Airway epithelial cell (primary cell): ENCODE measurements at places on chromosomes 4 and X. TPM values are rescaled to one million over a fixed set of nuclear protein-coding genes. Genes with fewer than 3 reads are reported as not detected.

Gene ARHGAP10
- total RNA-seq = 9.8 and 10.0 TPM in 2 replicates

Gene SSX4B
- total RNA-seq = not detected in 2 replicates

Gene FAM199X
- 14.5 and 18.4 TPM in 2 replicates for total RNA-seq

Gene SYTL4
- total RNA-seq = 1.5 and 3.5 TPM in 2 replicates

Gene SNCA
- 26.2 and 69.8 TPM in 2 replicates for total RNA-seq

Gene MAGEB17
- total RNA-seq = not detected in 2 replicates

Gene RS1
- total RNA-seq = not detected in 2 replicates
